ENCODE measurements at places on chromosomes 1 and 21. TPM values are rescaled to one million over a fixed set of nuclear protein-coding genes. Genes with fewer than 3 reads are reported as not detected.

DNA sequence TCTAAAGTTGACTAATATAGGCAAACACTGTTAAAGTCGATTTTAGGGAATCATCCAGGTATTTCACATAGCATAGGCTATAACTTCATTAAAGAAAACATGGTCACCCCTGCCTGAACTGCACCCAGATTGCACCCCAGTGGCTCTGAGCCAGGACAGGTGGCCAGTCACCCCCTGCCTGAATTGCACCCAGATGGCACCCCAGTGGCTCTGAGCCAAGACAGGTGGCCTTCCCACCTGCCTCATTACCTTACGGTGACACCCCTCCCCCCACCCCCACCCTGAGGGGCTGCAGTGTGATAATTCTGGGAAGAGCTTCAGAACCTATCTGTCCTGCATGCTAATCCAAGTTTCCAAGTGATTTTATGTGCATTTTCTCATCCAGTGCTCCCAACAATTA is 78.9 kb downstream of the DSCAM start:
- DNase-seq = no peak

DNA sequence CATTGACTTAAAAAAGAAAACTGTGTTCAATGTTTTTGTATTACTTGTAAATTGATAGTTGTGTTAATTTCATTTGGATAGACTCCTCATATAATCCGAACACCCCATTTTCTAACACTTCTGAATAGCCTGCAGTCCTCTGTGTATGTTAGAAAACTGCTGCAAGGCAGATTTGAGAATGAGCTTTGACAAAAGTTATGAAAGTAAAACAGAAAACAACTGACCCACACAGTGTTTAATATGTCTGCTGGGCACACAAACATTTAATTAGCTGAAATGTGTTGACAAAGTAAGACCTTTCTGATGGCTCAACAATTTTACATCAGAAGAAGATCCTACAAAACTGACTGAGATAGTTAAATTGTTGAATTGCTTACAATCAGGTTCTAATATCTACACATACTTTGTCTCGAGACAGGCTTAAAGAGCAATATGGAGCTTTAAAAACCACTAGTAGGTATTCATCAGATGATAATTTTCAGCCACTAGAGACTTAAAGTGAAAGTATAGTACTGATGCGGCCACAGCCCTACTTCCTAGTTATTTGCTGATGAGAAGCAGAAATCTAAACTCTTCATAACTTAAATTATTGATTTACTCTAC is 40.0 kb upstream of the PRMT6 start:
- DNase-seq = no peak

- DNase-seq = no peak
These were observed 204.4 kb downstream of the GRIK3 start for GRCh38 chr1:36829961-36830360.

GRCh38 chr1:166083887-166084286 is 82.9 kb downstream of the FAM78B start:
- no peak for DNase-seq

DNA sequence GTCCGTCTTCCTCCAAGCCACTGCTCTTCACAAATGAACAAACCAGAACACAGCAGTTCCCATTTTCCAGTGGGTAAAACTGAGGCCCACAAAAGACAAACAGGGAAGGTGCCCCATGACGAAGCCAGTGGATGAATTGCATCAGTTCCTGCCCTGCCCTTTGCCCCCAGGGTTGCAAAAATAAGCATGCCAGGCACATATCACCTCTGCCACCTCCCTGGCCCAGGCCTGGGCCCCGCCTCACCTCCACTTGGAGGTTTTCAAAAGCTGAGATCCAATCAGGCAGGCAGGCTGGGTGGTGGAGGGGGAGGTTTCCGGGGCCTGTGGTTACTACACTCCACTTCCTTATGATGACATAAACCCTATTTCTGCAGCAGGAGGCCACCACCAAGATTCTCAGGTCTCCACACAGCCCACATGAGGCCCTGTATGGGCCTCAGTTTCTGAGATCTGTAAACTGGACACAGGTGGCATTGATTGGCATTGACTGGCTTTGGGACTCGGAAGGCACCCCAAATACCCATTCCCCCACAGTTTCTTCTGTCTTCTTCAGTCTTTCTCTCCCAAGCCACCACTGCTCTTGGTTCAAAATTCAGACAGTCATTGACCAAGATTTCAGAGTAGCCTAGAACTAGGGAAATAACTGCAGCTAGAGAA is 4.1 kb downstream of the KIF21B start:
- DNase-seq = peak; percentile 33

- no peak for DNase-seq
These were observed 247.2 kb downstream of the DUSP10 start for GRCh38 chr1:221494670-221495069.

GRCh38 chr1:189851806-189852367 is 625.8 kb downstream of the BRINP3 start:
- no peak for DNase-seq

- DNase-seq = no peak
These were observed 640 bp upstream of the CYP2J2 start for GRCh38 chr1:59927213-59927612.

GRCh38 chr1:99814373-99814900 is 35.7 kb upstream of the AGL start:
- DNase-seq = no peak

DNA sequence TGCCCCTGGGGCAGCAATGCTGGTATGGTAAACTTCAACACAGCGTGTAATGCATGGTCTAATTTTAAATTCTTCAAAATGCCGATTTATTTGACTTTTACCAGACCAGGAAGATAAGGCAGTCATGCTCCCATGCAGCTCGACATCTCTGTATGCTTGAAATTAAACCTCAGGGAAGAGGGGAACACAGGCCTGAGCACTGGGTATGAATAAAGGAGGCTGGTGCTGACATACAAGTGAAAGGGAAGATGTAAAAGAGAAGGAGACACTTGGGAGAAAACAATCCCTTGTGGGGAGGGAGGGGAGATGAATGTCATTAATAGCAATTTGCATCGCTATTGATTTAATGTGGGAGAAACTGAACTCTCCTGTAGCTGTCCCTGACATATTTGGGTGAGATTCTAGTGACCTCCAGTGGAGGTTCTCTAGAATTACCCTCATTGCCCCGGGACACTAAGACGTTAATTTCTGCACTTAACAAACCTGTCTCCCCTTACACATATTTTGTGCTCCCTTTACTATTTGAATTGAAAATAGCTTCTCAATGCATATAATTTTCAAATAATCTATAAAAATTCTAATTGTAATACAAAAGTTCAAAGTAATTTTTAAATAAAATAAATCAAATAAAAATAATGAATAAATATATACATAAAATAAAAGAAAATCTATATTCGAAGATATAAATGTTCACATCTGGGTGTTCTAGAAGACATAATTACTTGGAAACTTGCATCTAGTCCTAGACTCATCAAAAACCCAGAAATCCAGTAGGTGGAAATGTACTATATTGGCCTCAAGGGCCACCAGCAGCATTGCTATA is 283.1 kb downstream of the LMX1A start:
- DNase-seq = peak; percentile 68

TRMT1L gene
- 23.3 TPM for total RNA-seq

GBP6 gene
- 0.18 TPM for total RNA-seq

ANKRD34A gene
- total RNA-seq = 1.2 TPM

LMO4 gene
- total RNA-seq = 13.7 TPM

HRNR gene
- total RNA-seq = not detected

MX2 gene
- total RNA-seq = not detected
